Memory B cell (primary cell): ENCODE measurements at places on chromosomes 1 and 21.

DNA sequence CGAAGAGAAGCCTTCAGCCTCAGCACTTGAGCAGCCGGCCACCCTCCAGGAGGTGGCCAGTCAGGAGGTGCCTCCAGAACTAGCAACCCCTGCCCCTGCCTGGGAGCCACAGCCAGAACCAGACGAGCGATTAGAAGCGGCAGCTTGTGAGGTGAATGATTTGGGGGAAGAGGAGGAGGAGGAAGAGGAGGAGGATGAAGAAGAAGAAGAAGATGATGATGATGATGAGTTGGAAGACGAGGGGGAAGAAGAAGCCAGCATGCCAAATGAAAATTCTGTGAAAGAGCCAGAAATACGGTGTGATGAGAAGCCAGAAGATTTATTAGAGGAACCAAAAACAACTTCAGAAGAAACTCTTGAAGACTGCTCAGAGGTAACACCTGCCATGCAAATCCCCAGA lies 78.4 kb downstream of the PRDM2 start:
- peaks cover 44% of the 10 kb centered on the region for H3K36me3 ChIP-seq
- peaks cover 29% of the 10 kb centered on the region for H3K4me1 ChIP-seq
- no peak for DNase-seq
- H3K4me3 ChIP-seq: no peak overlapping the region
- no peak overlapping the region for H3K27ac ChIP-seq

DNA sequence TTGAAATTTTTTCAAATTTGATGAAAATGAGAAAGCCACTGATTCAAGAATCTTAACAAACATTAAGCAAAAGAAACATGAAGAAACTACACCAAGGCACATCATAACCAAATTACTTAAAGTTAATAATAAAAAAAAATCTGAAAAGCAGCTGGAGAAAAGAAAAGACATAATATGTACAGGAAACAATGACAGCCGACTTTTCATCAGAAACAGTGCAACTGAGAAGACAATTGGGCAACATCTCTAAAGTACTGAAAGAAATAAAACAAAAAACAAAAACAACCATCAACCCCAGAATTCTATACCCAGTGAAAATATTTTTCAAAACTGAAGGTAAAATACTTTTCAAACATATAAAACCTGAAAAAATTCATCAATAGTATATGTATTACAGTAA lies 73.8 kb upstream of the DMRTA2 start:
- H3K27ac ChIP-seq: no peak overlapping the region
- DNase-seq: no peak
- H3K4me3 ChIP-seq: no peak overlapping the region
- peaks cover under 1% of the 10 kb centered on the region for H3K4me1 ChIP-seq

DNA sequence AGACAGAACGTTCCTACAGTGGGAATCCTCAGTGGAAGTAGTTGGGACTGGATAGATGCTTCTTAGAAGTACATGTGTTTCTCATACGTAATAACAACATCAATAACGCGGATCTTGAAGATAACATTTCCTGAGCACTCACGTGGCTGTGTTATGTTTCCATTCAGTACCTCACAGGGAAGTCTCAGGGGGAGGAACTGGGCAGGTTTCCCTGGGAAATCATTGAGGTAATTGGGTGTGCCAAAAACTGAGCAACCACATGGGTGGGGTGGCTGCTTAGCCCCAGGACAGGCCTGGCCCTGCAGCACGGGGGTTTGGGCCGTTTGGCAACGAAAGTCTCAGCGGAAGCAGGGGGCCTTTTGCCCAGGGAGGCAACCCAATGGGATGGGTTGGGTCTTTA lies 133.8 kb downstream of the ZSCAN20 start:
- DNase-seq: no peak
- H3K4me1 ChIP-seq: no peaks in the 10 kb centered on the region
- H3K4me3 ChIP-seq: no peak overlapping the region

- H3K4me3 ChIP-seq: no peak overlapping the region
- no peaks in the 10 kb centered on the region for H3K4me1 ChIP-seq
- no peaks in the 10 kb centered on the region for H3K27me3 ChIP-seq
- H3K27ac ChIP-seq: no peak overlapping the region
- no peaks in the 10 kb centered on the region for H3K36me3 ChIP-seq
Measured at GRCh38 chr1:105730701-105731100, 1325.8 kb upstream of the PRMT6 start.

DNA sequence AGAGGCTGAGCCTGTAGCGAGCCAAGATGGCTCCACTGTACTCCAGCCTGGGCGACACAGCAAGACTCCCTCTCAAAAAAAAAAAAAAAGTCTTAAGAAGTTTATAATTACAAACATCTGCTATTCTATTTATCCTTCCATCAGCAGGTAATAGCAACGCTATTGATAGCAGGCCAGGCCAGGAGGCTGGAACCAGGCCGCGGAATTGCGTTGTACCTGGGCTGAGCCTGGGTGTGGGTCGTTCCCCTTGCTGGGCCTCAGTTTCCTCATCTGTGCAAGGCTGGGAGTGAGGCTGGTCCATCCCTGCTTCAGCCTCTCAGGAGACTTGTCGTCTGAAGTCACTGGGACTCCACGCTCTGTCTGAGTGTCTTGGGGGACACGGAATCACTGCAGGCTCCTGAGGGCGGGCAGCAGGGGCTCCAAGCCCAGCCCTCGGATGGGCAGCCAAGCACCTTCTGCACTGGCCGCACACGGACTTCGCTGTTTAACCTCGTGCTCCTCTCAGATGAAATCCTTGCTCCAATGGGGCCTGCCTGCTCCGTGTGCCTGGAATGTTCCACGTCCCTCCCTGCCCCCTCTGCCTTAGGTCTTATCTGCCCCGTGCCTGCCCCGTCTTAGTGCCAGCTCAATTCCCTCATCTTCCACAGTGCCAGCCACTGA lies 103.9 kb upstream of the C1orf174 start:
- peaks cover 8% of the 10 kb centered on the region for H3K4me1 ChIP-seq
- H3K36me3 ChIP-seq: peaks cover 3% of the 10 kb centered on the region
- no peak for DNase-seq
- peaks cover 5% of the 10 kb centered on the region for H3K27me3 ChIP-seq
- H3K27ac ChIP-seq: no peak overlapping the region

- H3K4me3 ChIP-seq: no peak overlapping the region
- DNase-seq: no peak
- peaks cover 4% of the 10 kb centered on the region for H3K27me3 ChIP-seq
Measured at GRCh38 chr1:218380125-218380977, 35.2 kb downstream of the TGFB2 start.
